Stimulated activated CD8-positive, alpha-beta memory T cell treated with anti-CD3 and anti-CD28 coated beads, Interleukin-4, amount 100 ng/mL, for 4 hours (primary cell): ENCODE measurements at places on chromosomes 6 and 20.

DNA sequence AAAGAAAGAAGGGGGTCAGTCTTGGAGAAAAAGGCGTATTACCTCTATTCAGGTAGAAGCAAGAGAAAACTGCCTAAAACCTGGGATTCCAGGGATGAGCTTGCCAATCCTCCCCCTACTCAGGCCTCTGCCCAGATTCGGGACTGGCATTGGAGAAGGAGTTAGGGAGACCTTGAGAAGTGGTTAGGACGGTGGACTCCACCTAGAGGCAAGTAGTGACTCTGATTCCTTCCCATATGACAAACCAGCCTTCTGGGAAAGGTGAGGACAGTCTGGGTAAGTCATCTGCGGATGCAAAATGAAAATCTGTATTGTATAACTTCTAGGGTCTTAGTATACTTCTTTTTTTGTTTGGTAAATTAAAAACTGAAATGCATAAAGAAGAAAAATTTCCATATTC, 43.8 kb downstream of the SLX4IP start:
- no peak for DNase-seq

- no peak for DNase-seq
These were observed 102.4 kb upstream of the HIVEP1 start for GRCh38 chr6:11909696-11910132.

GRCh38 chr6:152330961-152331360, 306.2 kb downstream of the SYNE1 start:
- no peak for DNase-seq

DNA sequence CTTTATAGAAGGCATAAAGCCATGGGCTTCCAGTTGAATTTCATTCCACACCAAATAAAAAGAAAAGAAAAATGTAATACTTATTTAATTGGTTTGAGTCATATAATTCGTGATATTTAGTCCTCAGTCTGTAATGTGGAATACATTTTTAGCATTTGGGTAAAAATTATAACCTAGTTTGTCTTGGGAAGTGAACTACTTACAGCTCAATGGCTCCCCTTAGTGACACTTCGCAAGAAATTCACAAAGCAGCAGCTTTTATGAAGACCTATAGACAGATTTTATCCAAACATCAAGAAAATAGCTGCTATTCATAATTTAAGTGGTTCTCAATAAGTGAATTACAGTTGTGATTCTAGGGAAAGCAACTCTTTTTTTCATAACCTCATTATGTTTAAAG, 72.1 kb downstream of the RSPO3 start:
- DNase-seq, result no peak

GRCh38 chr6:40343877-40344565, 243.1 kb downstream of the LRFN2 start:
- DNase-seq, result no peak

- DNase-seq, result no peak
These were observed 13.5 kb downstream of the PTPN1 start for GRCh38 chr20:50523552-50524167.

DNA sequence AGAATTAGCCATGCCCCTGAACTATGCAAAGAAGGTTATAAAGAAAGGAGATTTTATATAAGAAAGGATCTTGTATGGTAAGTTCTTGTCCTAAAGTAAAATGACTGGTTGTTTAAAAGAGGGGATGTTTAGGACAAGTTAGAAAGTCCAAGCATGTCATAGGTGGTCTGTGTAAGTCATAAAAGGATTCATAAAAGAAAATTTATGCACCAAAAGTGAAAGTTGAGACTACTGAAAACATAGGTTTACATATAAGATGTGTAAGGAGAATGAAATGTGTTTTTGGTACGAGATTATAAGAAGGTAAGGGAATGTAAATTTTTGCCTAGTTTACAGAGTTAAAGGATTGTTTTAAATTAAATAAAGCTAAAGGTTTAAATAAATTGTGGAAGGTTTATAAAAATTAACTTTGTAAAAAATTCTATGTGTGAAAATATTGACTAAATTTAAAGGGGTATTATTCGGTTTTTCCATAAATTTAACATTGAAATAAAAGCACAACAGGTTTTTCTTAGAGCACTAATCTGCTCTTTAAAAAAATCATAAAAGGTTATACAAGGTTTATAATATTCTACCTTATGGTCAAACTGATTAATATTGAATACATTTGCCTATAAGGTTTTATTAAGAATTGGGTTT, 93.6 kb upstream of the UST start:
- no peak for DNase-seq

GRCh38 chr6:119173249-119174084, 95.0 kb upstream of the FAM184A start:
- DNase-seq, result no peak

- no peak for DNase-seq
These were observed 47.8 kb upstream of the IMPG1 start for GRCh38 chr6:76120302-76120701.

DNA sequence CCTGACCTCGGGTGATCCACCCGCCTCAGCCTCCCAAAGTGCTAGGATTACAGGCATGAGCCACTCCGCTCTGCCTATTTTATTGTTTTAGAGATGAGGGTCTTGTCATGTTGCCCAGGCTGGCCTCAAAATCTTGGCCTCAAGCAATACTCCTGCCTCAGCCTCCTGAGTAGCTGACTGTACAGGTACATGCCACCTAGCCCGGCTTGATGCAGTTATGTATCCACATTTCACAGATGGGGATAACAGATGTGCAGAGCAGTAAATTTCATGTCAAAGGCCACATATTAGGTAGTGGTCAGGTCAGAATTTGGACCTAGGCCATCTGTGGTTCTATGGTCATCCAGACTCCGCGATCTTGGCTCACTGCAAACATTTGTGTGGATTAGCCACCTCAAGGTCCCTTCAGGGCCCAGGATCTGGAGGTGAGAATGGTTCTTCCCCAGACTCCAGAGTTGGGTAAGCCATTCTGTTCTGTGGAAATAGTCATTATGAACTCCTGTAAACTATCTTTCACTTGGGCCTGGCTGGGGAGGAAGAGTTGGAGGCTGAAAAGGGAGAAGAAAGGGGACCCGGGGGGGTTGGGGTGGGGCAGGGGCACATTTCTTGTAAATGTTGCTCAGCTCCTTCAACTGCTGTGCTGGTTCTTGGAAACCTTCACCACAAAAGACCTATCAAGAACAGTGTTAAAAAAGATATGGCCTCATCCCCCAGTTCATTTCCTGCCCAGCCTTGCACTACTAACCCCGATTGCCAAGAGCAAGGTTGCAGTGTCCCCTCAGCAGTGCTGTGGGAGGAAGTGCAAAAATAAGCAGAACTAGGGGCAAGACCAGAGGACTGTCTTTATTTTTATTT, 13.0 kb downstream of the PIM1 start:
- DNase-seq, result peak; percentile 50

- no peak for DNase-seq
These were observed 5.7 kb downstream of the LMBRD1 start for GRCh38 chr6:69791065-69791471.

GRCh38 chr6:84498905-84499304, 265.5 kb downstream of the TBX18 start:
- no peak for DNase-seq

GRCh38 chr6:127914240-127914639, 13.4 kb upstream of the THEMIS start:
- no peak for DNase-seq

- DNase-seq, result no peak
These were observed 230.7 kb upstream of the THEMIS start for GRCh38 chr6:128131566-128131965.

- no peak for DNase-seq
These were observed 191.7 kb downstream of the FOXC1 start for GRCh38 chr6:1801401-1801800.

GRCh38 chr6:74087899-74088298, 391.9 kb downstream of the CD109 start:
- DNase-seq, result no peak

- DNase-seq, result no peak
These were observed 92.9 kb downstream of the THEMIS start for GRCh38 chr6:127807806-127808517.

- no peak for DNase-seq
These were observed 407.0 kb upstream of the SASH1 start for GRCh38 chr6:147935656-147936055.

DNA sequence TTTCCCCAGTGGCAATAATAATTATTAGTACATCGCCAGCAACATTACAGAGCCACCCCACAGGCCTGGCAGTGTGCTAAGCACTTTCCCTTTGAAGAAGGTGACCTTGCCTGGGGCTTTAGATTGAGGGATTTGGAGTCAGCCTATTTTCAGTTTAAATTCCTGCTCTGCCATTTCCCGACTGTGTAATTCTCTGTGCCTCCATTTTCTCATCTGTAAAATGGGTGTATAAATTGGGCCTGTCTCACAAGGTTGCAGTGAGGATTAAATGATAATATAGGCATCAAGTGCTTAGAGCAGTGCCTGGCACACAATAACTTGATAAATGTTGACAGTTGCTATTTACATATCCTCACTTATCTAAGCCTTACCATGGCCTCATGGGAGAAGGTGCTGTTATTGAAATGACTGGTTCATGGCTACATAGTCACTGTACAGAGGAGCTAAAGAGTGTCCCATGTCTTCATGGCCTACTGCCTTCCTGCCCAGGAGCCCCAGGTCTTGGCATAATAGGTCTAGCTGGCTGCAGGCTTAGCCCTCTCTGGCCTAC, 5.1 kb upstream of the SCRT2 start:
- no peak for DNase-seq

GRCh38 chr6:31498748-31499147, 803 bp downstream of the MICB start:
- no peak for DNase-seq

DNA sequence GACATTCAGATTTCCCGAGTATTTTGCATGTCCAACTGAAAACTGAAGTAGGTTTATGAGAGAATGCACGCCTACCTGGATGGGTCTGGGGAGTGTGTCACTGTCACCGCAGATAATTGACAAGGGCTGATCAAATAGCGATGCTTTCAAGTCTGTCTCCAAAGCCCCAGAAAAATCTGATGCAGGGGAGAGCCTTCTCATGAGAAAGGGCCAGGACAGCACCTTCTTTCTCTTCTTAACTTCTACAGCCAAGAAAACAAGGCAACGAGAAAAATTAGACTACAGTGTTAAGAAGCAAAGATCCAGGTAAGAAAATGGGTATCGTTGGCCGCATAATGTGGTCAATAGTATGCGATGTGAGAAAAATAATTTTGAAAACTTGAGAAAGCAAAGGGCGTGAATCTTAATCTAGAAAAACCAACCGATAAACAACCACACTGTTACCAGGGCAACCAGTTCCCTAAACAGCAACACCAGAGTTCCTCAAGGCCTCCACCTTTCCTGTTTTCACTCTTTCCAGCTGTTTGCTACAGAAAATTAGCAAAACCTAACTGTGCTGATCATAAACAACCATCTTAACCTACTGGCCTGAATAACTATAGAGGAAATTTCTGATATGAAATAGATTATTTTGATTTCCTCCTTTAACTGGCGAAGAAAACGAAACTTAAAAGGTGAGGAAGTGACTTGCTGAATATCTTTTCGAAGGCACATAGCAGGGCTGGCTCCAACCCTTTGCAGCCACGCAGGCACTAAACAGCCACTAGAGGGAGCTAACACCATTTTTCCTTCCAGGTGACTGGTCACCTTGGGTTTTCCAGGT, 2.6 kb downstream of the TAGAP start:
- peak; percentile 41 for DNase-seq

DNA sequence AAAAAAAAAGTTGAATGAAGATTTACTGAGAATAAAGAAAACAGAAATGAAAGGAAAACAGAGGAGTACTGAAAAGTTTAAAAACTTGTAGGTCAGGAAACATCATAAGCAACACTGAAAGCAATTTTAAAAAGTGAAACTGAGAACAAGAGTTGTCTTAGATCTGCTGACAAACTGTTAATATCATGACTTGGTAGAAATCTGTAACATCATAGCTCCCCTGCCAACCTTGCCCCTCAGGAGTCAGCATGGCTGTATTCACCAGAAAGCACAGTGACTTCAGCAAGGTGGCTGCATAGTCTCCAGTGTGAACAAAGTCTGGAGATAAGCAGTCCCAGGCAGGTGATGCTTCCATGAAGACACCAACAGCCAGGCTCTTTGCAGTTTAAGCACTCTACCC, 5.3 kb downstream of the NAA20 start:
- DNase-seq, result no peak

DNA sequence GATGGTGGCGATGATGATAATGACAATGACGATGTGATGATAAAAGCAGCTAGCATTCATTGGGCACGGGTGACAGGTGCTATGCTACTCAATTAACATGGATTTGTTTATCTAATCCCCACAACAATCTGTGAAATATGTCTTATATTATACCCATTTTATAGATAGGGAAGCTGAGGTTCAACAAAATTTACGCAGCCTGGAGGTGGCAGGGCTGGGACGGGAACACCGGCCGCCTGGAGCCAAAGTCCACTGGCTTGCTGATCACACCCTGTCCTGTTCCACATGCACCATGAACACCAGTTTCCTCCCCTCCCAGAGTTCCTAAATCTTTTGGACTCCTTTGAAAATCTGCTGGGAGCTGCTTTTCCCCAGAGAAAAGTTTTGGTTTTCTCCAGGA, 23.0 kb downstream of the RIMS4 start:
- no peak for DNase-seq

DNA sequence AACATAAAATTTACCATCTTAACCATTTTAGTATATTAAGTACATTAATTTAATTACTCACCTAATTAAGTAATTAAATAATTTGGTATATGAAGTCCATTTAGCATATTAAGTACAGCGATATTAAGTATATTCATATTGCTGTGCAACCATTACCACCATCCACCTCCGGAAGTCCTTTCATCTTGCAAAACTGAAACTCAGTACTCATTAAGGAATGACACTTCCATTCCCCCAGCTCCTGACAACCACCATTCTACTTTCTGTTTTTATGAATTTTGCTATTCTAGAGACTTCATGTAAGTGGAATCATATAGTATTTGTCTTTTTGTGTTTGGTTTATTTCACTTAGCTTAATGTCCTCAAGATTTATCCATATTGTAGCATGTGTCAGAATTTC, 61.1 kb upstream of the GTSF1L start:
- DNase-seq, result no peak

- no peak for DNase-seq
These were observed at the start of gene PLA2G7 for GRCh38 chr6:46734867-46735719. PLA2G7 (minus strand) TSS chr6:46735375; CDS start chr6:46722891, 12,484 bp downstream.

- DNase-seq, result no peak
These were observed 15.0 kb upstream of the ZNF76 start for GRCh38 chr6:35244551-35244950.

DNA sequence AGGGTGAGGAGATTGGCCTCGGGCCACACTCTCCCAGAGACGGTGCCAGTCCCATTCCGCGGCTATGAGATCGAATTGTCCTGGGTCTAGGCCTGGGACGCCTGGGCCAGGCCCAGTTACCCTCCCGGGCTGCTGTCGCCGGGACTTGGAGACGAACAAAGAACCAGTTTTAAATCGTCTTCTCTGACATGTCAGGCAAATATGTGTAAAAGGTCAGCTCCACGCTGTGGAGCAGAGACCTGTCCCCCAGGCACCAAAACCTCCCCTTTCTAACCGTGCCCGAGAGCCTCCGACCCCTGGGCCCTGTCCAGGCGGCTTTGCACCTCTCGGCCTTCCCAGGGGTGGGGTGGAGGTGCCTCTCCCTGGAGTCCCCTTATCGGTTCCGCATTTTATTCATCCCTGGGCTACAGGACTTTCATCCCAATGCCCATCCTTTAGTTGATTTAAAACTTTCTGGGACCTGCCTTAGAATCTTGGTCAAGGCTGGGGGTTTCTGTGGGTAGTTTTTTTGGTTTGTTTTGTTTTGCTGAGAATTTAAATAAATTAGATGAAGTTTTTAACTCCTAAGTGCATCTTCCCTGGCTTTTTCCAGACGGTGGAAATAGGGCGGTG, 5.8 kb upstream of the TFAP2A start:
- no peak for DNase-seq

- no peak for DNase-seq
These were observed at the start of gene SLC2A4RG for GRCh38 chr20:63739130-63740069. SLC2A4RG (plus strand) TSS chr20:63739776; CDS start chr20:63739913, 137 bp downstream.
